ENCODE measurements at places on chromosomes 5 and 9. TPM values are rescaled to one million over a fixed set of nuclear protein-coding genes. Genes with fewer than 3 reads are reported as not detected.

IL33 gene
- total RNA-seq, result 40.1 TPM

GRXCR2 gene
- not detected for total RNA-seq

BTNL8 gene
- 0.96 TPM for total RNA-seq

PDCD1LG2 gene
- total RNA-seq, result 3.6 TPM

RORB gene
- total RNA-seq, result 0.06 TPM

SPATA6L gene
- 5.4 TPM for total RNA-seq

DNA sequence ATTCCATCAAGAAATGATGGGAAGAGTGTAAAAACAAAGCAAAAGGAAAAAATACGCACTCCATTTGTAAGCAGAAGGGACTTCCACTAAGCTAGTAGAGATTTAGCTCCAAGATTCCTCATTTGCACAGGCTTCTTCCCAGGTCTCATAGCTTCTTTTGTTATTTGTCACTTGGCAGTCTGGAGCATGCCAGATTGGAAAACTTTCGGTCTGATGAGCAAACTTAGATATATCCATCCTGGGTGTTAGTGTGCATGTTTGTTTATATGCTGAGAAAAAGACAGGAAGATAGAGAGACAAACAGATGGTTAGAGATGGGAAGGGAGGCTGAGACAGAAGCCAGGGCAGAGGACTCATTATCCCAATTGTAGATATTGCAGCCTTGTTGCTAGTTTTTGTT, 1644.5 kb upstream of the NUDT12 start:
- DNase-seq, result no peak

DNA sequence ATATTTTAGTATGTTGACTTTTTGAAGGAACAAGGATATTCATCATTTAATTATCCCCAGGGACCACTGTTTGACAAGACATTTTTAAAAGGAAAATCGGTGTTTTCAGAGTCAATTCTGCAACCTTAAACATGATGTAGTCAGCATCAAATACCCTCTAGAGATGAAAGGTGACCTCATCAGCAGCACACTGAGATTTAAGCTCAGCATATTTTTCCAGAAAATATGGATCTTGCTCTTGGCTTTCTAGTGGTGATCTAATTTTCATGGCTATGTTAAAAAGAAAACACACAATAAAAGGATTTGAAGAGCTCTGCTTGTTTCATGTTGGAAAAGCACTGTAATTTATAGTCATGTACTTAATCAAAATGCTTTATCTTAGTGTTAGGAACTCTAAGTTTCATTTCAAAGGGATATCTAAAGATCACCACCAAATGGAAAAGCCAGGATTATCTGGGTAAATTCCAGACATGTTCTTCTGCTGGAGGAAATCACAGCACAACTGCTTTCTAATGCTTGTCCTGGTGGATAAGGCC, 487.2 kb downstream of the ENC1 start:
- no peak for DNase-seq

DNA sequence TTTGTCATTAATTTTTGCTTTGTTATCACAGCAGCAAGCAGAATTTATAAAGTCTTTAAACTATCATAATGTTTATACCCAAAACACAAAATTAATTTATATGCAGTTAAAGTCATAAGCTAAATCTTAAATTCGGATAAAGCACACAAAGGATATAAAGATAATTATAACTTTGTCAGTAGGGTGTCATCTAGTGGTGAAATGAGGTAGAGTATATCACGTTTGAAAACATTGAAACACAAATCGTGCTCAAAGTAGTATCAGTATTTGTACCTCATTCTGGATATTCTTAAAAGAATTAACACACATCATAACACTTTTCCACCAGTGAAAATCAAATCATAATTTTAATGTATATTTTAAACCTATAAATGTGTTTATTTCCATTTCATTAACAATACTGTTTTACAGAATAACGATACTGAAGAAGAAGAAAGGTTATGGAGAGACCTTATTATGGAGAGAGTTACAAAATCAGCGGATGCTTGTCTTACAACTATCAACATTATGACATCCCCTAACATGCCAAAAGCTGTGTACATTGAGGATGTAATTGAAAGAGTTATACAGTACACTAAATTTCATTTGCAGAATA, 129.5 kb downstream of the NIPBL start:
- no peak for DNase-seq

DNA sequence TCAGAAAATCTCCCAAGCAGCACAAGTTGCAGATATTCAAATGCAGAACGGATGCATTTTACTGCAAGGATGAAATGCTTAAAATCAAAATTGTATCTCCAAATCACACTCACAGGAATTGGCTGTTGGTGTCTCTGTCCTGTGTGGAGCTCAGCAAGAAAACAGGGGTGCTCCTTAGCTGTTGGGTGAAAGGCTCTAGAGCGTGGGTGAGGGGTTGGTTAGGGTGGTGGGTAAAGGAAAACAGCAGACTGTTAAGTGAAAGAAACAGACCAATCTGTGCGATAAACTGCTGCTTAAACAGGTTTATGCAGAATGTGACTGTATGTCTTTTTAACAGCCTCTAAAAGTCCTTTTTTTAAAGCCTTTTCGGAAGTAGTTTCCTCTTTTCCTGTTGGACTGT, 19.8 kb downstream of the CDH6 start:
- DNase-seq, result no peak

GRCh38 chr9:95807326-95807947, 68.1 kb upstream of the ERCC6L2 start:
- no peak for DNase-seq

DNA sequence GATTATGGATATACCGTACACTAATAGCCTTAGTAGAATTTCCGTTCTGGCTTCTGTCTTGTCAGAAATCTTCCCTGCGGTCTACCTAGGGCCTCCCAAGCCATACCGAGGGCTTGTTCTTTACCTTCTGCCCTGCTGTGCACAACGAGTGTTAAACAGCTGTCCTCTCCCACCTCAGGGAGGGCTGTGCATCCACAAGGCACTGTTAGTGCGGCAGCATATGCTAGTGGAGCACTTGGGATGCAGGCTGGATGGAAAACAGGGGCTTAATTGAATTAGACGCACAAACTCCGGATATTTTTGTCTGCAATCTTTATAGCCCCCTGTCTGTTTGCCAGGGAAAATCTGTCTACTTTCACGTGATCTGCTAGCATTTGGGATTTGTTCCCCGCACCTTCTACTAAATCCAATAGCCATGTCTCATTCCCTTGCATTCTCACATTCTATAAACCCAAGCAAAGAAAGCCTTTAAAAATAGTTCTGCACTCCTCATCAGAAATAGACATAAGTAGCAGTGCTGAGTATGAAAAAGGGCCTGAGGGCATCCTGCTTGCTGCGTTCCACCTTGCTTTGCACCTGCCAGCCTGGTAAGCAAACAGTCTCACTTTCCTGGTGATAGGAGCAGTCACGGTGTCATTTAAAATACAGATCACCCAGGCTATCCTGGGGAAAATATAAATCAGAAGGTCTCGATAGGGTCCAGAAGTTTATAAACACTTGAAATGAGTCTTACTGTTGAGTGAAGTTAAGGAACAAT, 382.6 kb downstream of the RASEF start:
- no peak for DNase-seq

GRCh38 chr5:160260881-160261815, 31.8 kb downstream of the FABP6 start:
- no peak for DNase-seq

GRCh38 chr9:136835162-136835931, 6.9 kb upstream of the AJM1 start:
- DNase-seq, result no peak

- no peak for DNase-seq
These were observed 39.7 kb downstream of the NFX1 start for GRCh38 chr9:33329979-33330378.

GRCh38 chr9:14218253-14218652, 95.7 kb downstream of the NFIB start:
- DNase-seq, result no peak

DNA sequence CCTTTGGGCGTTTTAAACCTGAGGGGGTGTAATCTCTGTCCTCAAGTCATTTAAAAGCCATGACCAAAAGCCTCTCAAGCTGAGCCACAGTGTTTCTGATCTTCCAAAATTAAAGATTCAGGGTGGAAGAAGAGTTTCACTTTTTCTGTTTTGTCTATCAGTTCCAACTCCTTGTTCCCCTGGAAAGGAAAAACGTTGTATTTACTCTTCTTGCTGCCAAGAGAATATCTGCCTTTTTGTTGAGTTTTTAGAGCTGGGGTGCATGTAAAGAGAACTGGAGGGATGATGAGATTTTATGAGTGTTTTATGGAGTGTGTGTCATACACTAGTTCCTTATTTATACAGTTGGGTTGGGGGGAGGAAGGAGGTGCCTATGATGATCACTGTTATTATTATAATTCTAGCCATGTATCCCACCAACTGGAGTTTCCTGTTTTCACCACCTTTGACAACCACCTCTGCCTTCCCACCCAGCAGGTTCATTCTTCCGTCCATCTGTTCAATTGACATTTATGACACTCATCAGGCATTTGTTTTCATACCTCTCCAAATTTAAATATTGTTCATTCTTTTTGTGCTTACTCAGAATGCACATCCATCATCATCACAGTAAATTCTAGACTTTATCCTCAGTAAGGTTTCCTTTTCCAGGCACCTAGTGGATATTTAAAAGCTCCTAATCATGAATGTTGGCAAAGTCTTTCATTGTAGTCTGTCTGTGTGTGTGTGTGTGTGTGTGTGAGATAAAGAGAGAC, 97.9 kb upstream of the MPDZ start:
- DNase-seq, result no peak

- DNase-seq, result no peak
These were observed 213.0 kb upstream of the TARS1 start for GRCh38 chr5:33227746-33228145.

DNA sequence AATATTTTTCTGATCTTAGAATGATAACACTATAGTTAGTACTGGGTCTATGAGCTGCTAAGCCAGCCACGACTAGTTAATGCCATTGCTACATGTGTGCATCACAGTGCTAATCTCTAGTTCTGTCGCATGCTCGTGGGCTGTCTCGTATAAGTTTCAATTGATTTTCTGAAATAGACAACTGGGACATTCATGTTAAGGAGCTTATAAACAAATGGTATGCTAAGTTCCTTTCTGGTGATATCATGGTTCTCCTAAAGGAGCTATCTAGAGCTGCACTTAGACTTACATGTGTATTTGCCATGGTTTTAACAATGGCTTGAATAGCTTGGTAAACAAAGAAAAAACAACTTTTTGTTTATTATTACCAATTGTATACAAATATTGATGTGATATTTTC, 46.2 kb downstream of the F2RL2 start:
- no peak for DNase-seq

DNA sequence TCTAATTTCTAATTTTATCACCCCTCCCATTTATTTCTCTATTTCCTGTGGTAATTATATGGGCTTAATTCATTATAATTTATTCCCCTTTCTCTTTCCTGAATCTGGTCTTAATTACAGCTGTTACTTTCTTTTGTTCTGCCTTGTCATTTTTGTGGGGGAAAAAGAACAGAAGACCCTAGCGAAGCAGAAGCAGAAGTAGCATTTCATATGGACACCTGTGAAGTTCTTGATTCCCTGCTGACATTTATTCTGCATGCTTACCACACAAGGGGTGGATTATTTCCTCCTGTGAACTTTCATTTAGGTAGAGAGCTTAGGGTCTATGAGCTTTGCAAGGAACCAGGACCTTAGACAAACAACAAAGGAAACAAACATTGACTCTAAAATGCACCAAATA, 33.3 kb downstream of the GAPT start:
- DNase-seq, result no peak

DNA sequence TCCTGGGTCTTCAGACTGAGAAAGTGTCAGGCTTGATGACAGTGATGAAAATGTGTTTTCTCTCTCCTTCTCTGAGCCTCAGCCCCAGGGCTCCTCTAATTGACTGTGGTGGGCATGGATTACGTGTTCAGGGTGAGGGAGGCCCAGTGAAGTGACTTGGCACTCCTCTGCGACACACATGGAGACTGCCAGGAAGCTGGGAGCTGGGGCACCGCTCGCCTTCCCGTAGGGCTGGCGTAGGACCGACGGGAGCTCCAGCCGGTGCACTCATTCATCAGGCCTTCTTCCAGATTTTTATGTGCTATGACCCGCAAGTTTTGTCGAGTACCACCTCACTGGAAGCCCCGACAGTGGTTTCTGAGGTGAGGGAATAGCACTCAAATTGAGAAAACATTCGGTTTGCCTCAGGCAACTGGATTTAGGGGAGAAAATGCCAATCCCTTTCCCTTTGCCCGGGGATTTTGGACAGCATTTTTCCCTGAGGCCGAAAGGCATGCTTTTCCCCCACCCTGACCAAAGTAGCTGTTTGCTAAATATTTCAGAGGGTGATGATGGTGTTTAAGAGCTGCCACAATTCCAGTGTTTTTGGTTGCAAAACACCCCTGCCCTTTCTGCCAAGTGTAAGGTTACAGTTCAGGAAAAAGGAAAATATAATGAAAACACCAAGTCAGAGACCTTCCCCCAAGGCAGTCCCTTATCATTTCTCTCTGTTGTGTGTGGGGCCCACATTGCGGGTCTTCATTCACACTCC, 83.7 kb downstream of the PCSK5 start:
- no peak for DNase-seq

DNA sequence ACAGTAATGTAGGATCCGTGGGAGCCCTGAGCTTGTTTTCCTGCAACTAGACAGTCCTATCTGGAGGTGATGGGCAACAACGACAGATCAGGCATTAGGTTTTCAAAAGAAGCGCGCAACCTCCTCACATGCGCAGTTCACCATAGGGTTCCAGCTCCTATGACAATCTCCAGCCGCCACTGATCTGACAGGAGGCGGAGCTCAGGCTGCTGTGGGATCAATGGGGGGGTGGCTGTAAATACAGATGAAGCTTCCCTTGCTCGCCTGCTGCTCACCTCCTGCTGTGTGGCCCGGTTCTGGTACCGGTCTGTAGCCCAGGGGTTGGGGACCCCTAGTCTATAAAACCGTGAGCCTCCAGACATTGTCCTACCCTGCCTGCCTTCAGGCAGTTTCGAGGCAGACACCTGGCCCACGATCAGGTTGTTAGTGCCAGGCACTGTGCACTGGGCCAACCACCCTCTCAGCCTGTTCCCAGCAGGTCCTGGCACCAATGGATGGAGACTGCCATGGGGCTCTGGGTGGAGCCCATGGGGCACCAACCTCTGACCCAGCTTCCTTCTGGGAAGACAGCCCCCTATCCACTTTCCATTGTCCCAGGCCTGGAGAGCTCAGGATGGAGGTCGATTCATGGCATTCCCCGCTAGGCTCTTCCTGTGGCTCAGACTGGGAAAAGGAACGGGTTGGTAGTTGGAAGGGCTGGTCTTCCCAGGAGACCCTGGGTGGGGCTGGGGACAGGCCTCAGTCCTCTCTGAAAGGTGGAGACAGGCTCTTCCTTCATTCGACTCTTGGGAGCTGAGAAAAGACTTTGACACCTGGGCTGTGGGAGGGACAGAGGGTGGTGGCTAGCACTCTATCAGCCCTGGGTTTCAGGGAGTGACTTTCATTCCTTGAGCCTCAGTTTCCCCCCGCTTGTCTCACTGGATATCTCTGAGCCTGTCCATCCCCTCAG, 1.7 kb downstream of the ENDOG start:
- DNase-seq, result no peak

DNA sequence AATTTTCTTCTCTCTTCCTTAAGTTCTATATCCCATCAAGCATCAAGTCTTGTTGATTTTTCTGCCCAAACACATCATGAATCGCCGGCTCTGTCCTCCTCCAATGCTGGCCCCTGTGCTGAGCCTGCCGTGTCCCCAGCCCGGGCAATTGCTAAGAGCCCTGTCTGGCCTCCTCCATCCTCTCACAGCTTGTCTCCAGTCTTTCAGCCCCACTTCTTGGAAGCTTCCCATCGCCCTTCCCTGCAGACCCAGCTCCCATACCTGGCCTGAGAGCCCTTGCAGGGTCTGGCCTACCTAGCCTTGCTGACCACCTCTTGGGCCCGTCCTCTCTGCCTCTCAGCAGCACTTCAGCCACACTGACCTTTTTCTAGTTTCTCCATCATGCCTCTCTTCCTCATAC, 61.9 kb downstream of the COL15A1 start:
- DNase-seq, result no peak

- no peak for DNase-seq
These were observed 648.5 kb downstream of the MTRR start for GRCh38 chr5:8517456-8517855.

All from mesenteric fat pad (tissue), 1 donor.